Eye (tissue), 1 donor: ENCODE measurements at places on chromosomes 1 and 21.

DNA sequence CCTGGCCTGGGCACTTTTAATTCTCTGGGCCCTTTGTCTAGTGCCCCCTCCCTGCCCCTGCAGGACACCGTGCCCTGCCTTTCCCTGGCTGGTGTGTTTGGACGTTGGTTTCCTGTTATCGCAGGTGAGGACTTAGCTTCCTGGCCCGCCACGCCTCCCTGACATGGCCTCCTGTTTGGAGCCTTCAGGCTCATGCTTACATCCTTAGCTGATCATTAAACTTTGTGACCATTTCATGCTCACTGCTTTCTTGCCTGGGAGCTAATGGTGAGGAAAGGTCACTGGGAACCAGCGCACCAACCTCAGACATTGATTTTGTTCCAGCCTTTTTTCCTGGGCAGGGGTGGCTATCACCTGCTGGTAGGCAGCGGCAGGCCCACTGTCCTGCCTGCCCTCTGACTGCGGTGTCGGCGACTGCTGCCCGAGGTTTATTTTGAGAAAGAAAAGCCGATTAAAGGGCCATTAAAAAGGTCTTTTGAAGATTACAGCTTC lies 3.7 kb downstream of the PFKL start:
- DNase-seq: peak; percentile 56

- no peak for DNase-seq
Measured at GRCh38 chr1:205014783-205015182, 28.2 kb upstream of the CNTN2 start.

GRCh38 chr1:3331564-3331963 lies 122.9 kb upstream of the ARHGEF16 start:
- no peak for DNase-seq

- DNase-seq: peak; percentile 59
Measured at GRCh38 chr1:27428316-27429028, 36.0 kb downstream of the GPR3 start.

GRCh38 chr1:209653915-209654351 lies 1.7 kb upstream of the LAMB3 start:
- no peak for DNase-seq

DNA sequence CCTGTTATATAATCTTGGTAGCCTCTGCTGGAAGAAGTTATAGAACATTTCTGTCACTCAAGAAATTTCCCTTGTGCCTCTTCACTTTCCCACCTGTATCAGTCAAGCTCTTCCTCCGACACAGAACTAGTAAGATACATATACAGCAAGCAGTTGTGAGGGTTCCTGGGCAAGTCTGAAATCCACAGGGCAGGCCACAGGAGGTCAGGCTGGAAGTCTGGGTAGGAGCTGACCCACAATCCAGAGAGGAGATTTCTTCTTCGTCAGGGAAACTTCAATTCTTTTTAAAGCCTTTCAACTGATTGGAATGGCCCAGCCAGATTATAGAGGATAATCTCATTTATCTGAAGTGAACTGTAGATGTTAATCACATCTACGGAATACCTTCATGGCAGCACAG lies 96.4 kb upstream of the FMN2 start:
- no peak for DNase-seq

GRCh38 chr1:198935306-198935921 lies 296.6 kb downstream of the PTPRC start:
- peak; percentile 97 for DNase-seq

GRCh38 chr1:214700437-214700836 lies 97.4 kb downstream of the CENPF start:
- no peak for DNase-seq

GRCh38 chr1:200626853-200627534 lies 6.4 kb upstream of the KIF14 start:
- no peak for DNase-seq
